ENCODE measurements at places on chromosomes 4 and X.

DNA sequence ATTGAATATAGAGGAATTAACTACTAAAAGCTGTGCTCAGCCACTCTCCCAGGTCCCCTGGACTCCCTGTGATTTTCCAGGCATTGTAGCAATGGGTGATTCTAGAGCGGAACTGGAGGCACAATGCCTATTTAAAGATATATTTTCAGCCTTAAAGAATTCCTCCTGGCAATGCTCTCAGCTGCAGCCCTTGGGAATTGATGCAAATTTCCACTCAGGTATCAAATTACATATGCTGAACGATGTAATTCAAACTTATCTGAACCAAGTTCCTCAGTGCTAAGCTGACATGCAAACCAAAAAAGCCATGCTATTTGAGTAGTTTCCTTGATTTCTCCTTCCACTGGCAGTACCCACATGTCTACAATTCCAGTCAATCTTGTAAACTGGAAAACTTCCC lies 86.3 kb upstream of the GABRA3 start:
- no peak overlapping the region for H3K4me3 ChIP-seq
- H3K4me1 ChIP-seq, result no peaks in the 10 kb centered on the region
- H3K27ac ChIP-seq, result no peak overlapping the region
- H3K36me3 ChIP-seq, result no peaks in the 10 kb centered on the region
- DNase-seq, result no peak
- H3K27me3 ChIP-seq, result no peaks in the 10 kb centered on the region

- H3K4me1 ChIP-seq, result no peaks in the 10 kb centered on the region
- H3K36me3 ChIP-seq, result no peaks in the 10 kb centered on the region
- H3K4me3 ChIP-seq, result no peak overlapping the region
- no peak for DNase-seq
These were observed 76.8 kb downstream of the DTHD1 start for GRCh38 chr4:36358173-36358572.

DNA sequence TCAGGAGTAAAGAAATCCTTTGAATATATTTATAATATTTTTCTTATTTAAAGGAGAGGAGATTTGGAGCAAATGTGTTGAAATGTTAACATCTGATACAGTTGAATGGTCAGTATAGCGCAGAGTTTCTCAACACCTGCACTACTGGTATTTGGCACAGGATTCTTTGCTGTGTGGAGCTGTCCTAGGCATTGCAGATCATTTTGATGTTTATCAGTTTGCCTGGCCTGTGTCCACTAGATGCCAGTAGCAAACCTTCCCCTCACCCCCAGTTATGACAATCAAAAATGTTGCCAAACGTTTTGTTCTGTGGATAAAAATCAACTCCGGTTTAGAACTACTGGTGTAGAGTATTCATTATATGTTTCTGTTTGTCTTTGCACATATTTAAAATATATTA lies 765.3 kb upstream of the SLIT2 start:
- no peak overlapping the region for H3K4me3 ChIP-seq
- H3K36me3 ChIP-seq, result no peaks in the 10 kb centered on the region
- no peak overlapping the region for H3K27ac ChIP-seq
- no peak for DNase-seq
- H3K4me1 ChIP-seq, result no peaks in the 10 kb centered on the region

- H3K36me3 ChIP-seq, result no peaks in the 10 kb centered on the region
- DNase-seq, result no peak
- peaks cover 4% of the 10 kb centered on the region for H3K4me1 ChIP-seq
- no peak overlapping the region for H3K27ac ChIP-seq
- H3K27me3 ChIP-seq, result peaks cover 19% of the 10 kb centered on the region
These were observed 35.8 kb upstream of the USP46 start for GRCh38 chr4:52694936-52695335.

- H3K27ac ChIP-seq, result no peak overlapping the region
- peaks cover 2% of the 10 kb centered on the region for H3K4me1 ChIP-seq
- H3K36me3 ChIP-seq, result no peaks in the 10 kb centered on the region
- H3K27me3 ChIP-seq, result no peaks in the 10 kb centered on the region
These were observed 112.0 kb upstream of the LNX1 start for GRCh38 chr4:53703267-53703655.

GRCh38 chr4:151804821-151805220 lies 44.0 kb upstream of the GATB start:
- no peaks in the 10 kb centered on the region for H3K36me3 ChIP-seq
- no peak overlapping the region for H3K27ac ChIP-seq
- DNase-seq, result no peak
- no peak overlapping the region for H3K4me3 ChIP-seq

DNA sequence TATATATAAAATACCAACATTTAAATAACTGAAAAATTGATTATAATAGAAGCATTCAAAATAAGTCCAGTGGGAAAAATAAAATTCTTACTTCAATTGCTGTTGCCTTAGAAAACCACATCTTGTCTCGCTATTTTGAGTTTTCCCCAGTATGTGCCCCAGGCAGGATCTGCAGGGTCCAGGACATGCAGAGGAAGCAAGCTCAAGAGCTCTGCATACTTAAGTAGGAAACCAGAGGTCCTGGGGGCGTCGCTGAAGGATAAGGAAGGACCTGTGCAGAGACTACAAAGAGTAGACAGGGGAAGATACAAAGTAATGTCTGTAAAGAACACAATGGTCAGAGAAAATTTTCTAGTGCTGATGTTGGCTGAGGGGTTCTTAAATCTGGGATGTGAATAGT lies 310.5 kb upstream of the EMCN start:
- H3K4me1 ChIP-seq, result peaks cover 7% of the 10 kb centered on the region
- no peaks in the 10 kb centered on the region for H3K27me3 ChIP-seq
- DNase-seq, result no peak
- H3K4me3 ChIP-seq, result no peak overlapping the region
- H3K36me3 ChIP-seq, result no peaks in the 10 kb centered on the region

GRCh38 chr4:44368413-44369167 lies 80.0 kb downstream of the KCTD8 start:
- H3K27ac ChIP-seq, result no peak overlapping the region
- DNase-seq, result no peak
- H3K4me1 ChIP-seq, result no peaks in the 10 kb centered on the region
- H3K27me3 ChIP-seq, result no peaks in the 10 kb centered on the region
- H3K4me3 ChIP-seq, result no peak overlapping the region

- H3K4me1 ChIP-seq, result no peaks in the 10 kb centered on the region
- no peaks in the 10 kb centered on the region for H3K27me3 ChIP-seq
- H3K27ac ChIP-seq, result no peak overlapping the region
- no peak for DNase-seq
These were observed 2211.9 kb upstream of the TENM3 start for GRCh38 chr4:180031330-180031729.

GRCh38 chrX:20197641-20198210 lies 56.1 kb upstream of the EIF1AX start:
- no peak overlapping the region for H3K4me3 ChIP-seq
- peaks cover 39% of the 10 kb centered on the region for H3K36me3 ChIP-seq
- H3K27ac ChIP-seq, result no peak overlapping the region
- peaks cover 15% of the 10 kb centered on the region for H3K4me1 ChIP-seq

GRCh38 chr4:181938631-181939030 lies 304.6 kb upstream of the TENM3 start:
- H3K4me3 ChIP-seq, result no peak overlapping the region
- H3K27ac ChIP-seq, result no peak overlapping the region
- no peaks in the 10 kb centered on the region for H3K27me3 ChIP-seq
- H3K4me1 ChIP-seq, result no peaks in the 10 kb centered on the region
- DNase-seq, result no peak

- no peak overlapping the region for H3K27ac ChIP-seq
- H3K36me3 ChIP-seq, result no peaks in the 10 kb centered on the region
- peaks cover 2% of the 10 kb centered on the region for H3K27me3 ChIP-seq
- no peaks in the 10 kb centered on the region for H3K4me1 ChIP-seq
- no peak for DNase-seq
- no peak overlapping the region for H3K4me3 ChIP-seq
These were observed 139.2 kb upstream of the DGKK start for GRCh38 chrX:50609796-50610195.

DNA sequence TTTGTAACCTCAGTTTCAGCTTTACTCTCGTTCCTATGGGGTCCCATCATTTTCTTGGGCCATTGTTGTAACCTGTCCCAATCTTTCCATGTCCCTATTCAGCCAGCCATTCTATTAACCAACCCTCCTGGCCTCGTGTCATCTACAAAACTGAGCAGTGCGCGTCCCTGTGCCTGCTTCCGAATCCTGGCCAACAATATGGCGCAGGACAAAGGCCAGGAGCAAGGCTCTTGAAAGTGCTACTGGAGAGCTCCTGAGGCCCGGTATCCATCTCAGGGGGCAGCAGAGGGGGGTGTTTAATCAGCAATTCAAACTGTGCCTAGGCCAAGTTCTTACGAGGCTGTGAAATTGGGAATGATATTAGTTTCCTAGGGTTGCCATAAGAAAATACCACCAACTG lies 41.2 kb upstream of the APLN start:
- H3K27ac ChIP-seq, result no peak overlapping the region
- no peaks in the 10 kb centered on the region for H3K4me1 ChIP-seq
- H3K36me3 ChIP-seq, result no peaks in the 10 kb centered on the region
- no peak overlapping the region for H3K4me3 ChIP-seq
- DNase-seq, result no peak

GRCh38 chr4:16264798-16265197 lies 38.5 kb upstream of the TAPT1 start:
- H3K4me3 ChIP-seq, result no peak overlapping the region
- H3K27ac ChIP-seq, result no peak overlapping the region
- peaks cover 2% of the 10 kb centered on the region for H3K27me3 ChIP-seq
- peaks cover 2% of the 10 kb centered on the region for H3K4me1 ChIP-seq
- H3K36me3 ChIP-seq, result no peaks in the 10 kb centered on the region

DNA sequence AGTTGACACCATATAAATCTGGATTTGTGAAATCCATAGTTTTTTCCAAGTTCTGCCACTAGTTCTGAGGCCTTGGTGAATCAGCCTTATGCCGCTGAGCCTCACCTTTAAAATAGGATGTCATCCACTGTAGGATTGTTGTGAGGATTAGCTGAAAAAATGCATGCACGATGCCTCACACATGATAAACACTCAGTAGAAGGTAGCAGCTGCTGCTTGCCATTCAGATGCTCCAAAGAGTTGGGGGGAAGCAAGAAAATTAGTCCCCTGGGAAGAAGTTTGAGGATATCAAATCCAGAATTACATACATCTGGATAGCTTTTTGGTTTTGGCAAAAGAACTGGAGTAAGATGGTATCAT lies 7.4 kb downstream of the MMAA start:
- DNase-seq, result no peak
- no peaks in the 10 kb centered on the region for H3K27me3 ChIP-seq
- H3K27ac ChIP-seq, result no peak overlapping the region
- H3K4me3 ChIP-seq, result no peak overlapping the region
- H3K4me1 ChIP-seq, result peaks cover 24% of the 10 kb centered on the region
- peaks cover 30% of the 10 kb centered on the region for H3K36me3 ChIP-seq

All from activated CD4-positive, alpha-beta T cell treated with anti-CD3 and anti-CD28 coated beads, Interleukin-2, amount 10 ng/mL, durations not matched to agents 24 days and 14 days (primary cell).